ENCODE measurements at places on chromosomes 3 and 15.

GRCh38 chr3:9206287-9206686 is 43.2 kb downstream of the SRGAP3 start:
- no peak for DNase-seq

- no peak for DNase-seq
Observed at GRCh38 chr15:43378601-43379000, 7.7 kb downstream of the TUBGCP4 start.

GRCh38 chr3:68234076-68234780 is 579.8 kb upstream of the SUCLG2 start:
- no peak for DNase-seq

DNA sequence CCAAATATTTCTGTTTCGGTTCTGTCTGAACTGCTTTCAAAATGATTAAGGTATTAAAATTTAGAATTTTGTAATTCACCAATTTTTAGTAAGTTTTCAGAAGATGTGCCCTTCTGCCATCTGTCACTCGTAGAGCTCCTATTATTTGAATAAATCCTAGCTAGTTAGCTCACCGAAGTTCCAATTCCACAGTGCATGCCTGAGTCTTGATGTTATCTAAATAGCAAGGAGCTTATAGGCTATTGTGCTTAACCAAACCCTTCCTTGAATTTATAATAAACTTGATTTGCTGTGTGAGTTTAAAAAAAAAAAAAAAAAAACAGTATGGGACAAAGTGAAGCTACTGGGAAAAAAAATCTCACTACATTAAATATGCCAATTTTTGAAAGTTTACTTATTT is 18.7 kb downstream of the ATP13A3 start:
- DNase-seq, result no peak

GRCh38 chr3:74000725-74001124 is 376.0 kb upstream of the PDZRN3 start:
- DNase-seq, result no peak

- DNase-seq, result no peak
Observed at GRCh38 chr15:89168316-89168833, 53.0 kb downstream of the RLBP1 start.

DNA sequence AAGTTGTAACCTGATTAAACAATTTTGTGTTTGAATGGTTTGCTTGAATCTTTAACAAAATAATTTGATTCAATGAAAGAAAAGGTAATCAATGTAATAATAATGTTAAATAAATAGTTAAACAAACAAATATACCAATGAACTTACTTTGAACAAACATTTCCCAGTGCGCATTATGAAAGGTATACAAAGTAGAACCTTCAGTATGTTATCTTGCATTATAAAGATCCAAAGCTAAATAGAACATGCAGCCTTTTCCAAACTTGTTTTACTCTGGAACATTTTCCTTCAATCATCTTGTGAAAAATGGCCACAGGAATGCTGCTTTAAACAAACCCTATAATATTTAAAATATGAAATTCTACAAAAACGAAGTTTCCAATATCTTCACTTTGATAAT is 620.0 kb downstream of the NAALADL2 start:
- DNase-seq, result no peak

- no peak for DNase-seq
Observed at GRCh38 chr3:69539134-69539533, 153.2 kb upstream of the FRMD4B start.

DNA sequence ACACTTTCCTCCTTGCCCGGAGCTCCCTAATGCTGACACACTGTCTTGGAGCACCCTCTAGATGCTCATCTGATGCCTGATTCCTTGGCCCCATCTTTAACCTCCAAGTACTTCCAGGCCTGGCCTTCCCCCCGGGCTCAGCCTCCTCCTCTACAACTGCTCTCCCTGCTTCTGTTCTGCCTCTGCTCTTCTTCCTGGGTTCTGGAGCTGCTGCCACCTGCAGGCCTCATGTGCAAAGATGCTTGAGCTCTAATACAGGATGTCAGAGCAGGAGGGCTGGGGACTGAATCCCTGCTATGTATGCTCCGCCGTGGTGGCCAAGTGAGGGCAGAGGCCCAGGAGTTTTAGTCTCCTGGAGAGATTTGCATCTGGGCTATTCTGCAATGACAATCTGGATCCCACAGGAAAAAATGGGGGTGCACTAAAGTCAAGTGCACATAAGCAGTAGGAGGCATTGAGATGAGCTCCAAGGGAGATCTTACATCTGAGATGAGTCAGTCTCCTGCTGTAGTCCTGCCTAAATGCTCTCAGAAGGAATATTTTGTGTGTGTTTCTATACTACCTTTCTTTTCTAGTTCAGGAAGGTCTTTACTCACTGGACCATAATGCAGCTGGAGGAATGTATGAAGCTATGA is 296.3 kb downstream of the UACA start:
- DNase-seq, result peak; percentile 67

DNA sequence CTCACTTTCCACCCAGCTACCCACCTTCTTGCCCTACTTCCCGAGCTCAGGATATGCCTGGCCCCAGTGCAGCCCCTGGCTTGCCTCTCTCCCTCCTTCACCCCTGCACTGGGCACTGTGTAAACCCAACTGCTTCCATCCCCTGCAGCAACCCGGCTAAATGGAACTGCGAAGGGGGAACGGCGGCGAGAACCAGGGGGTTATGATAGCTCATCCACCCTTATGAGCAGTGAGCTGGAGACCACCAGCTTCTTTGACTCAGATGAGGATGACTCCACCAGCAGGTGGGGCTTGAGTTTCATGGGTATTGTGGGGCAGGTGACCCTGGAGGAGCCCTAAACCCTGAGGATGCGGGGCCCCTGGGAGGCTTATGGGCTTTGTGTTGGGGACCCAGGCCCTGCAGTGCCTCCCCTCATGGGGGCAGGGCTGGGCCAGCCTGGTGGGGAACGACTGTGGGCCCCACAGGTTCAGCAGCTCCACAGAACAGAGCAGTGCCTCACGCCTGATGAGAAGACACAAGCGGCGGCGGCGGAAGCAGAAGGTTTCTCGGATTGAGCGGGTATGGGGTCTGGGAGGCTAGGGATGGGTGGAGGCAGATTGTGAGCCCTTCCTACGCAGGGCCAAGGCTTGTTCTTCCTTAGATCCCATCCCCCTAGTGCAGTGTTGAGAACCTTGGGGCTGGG is 9.6 kb downstream of the DVL3 start:
- no peak for DNase-seq

DNA sequence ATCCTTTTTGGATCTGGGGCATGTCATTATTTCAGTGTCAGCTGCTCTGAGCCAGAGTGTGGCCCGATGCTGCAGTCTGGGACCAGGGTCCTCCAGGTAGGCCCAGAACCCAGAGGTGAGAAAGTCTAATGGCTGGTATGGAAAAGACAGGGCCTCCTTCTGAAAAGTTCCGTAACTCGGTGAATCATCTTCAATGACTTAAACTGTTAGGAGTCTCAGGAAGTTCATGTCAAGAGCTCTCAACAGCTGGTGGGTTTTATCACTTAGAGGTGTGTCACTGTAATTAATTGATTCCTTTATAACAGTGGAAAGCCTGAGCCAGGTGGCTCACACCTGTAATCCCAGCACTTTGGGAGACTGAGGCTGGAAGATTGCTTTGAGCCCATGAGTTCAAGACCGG is 28.5 kb upstream of the PDE8A start:
- DNase-seq, result no peak

DNA sequence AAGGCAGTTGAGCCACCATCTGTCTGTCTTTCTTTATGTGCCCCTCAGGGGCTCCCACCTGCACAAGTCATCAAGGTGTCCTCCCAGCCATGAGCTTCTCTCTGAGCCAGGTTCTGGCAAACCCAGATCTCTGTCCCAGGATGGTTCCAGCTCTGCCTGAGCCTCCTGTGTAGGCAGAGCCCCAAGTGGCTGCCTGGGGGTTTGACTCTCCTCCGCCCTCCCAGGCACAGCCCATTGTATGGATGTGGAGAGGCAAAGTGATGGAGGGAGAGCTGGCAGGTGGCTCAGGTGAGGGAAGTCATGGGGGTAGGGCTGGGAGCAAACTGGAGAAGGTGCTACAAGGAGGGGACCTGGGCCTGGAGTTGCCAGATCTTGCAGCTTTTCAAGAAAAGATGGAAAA is 56.9 kb downstream of the GRIP2 start:
- DNase-seq, result no peak

GRCh38 chr3:198030125-198030524 is 70.1 kb downstream of the LMLN start:
- DNase-seq, result no peak

GRCh38 chr15:31207246-31207645 is 105.7 kb upstream of the TRPM1 start:
- DNase-seq, result no peak

DNA sequence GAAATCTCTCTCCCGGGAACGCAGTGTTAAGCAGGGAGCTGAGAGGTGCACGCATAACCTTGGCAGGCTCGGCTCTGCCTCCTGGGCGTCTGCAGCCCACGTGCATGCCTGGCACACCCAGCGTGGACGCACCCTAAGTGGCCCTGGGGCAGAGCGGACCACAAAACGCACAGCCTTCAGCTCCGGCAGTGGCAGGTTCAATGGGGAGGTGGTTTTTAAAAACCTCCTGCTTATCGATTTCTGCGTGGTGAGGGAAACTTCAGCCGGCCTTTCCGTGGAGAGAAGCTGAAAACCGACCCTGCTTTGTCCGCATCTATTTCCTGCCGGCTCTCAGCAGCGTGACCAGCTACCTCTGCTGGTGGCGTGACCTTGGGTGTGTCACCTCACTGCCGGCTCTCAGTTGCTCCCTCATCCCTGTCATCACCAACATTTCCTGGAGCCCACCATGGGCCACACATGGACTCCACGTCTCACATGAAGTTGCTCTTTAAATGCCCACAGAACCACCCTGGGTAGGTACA is 134.8 kb upstream of the MEF2A start:
- DNase-seq, result no peak

- DNase-seq, result no peak
Observed at GRCh38 chr3:50255251-50255615, 13.7 kb upstream of the SEMA3B start.

DNA sequence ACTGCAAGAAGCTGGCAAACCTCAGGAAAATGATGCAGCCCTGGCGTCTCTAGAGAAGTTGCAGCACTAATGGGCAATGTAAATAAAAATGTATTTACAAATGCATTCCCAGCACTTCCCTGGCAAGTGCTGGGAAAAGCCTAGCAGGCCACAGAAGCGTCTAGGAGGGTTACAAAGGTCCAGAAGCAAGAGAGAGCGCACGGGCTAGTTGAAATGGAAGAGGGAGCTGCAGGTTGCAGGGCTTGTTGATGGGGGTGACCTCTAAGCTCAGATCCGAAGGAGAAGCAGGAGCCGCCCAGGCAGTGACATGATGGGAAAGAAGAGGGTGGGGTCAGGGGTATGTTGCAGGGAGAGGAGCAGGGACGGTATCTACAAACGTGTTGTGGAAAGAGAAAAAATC is 2.7 kb upstream of the KNL1 start:
- no peak for DNase-seq

- no peak for DNase-seq
Observed at GRCh38 chr15:100033140-100033857, 300.1 kb upstream of the LYSMD4 start.

DNA sequence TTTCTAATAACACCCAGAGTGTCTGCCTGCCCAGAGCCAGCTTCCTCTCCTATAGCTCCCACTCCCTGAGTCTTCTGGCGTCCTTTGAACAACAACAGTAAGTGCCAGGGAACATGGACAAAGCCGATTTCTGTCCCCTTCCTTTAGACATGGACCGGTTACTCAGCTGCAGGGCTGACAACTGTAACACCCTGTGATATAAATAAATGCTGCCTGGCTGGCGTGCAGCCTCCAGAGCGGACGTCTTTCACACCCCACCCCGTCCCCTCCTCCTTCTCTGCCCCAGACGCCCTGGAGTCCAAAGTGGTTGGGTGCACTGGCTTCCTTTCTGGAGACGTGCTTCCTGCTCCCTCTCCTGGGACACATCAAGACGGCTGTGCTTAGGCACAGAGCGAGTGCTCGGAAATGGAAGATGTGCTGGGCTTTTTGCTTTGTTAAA is 281.9 kb upstream of the LRRFIP2 start:
- no peak for DNase-seq

GRCh38 chr3:185705498-185705897 is 119.3 kb downstream of the IGF2BP2 start:
- DNase-seq, result no peak

DNA sequence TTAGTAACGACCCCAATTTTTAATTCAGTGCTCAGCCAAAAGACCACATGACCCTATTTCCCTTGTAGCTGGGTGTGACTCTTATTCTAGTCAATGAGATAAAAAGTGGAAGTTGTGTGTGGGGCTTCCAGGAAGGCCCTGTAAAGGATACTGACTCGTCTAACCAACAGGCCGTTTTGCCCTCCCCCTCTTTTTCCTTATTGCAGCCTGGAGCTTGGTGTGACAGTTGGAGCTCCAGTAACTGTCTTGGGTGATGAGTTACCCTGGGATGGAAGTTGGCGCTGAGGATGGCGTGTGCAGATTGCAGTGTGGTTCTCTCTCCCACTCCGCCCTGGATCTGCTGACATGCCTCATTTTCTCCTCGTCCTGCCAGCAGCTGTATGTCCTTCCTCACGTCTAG is 209.3 kb upstream of the PROK2 start:
- DNase-seq, result no peak

DNA sequence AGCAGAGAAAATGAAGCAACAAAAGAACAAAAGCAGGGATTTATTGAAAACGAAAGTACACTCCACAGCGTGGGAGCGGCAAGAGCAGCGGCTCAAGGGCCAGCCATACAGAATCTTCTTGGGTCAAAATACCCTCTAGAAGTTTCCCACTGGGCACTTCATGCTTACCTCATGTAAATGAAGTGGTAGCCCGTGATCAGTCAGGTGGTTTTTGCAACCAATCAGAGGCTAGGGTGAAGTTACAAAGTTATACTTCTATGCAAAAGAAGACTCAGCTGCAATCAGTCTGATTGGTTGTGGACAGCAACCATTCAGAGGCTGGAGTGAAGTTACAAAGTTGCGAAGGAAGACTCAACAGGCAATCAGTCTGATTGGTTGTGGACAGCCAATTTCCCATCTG is 37.8 kb upstream of the TRH start:
- peak; percentile 14 for DNase-seq

DNA sequence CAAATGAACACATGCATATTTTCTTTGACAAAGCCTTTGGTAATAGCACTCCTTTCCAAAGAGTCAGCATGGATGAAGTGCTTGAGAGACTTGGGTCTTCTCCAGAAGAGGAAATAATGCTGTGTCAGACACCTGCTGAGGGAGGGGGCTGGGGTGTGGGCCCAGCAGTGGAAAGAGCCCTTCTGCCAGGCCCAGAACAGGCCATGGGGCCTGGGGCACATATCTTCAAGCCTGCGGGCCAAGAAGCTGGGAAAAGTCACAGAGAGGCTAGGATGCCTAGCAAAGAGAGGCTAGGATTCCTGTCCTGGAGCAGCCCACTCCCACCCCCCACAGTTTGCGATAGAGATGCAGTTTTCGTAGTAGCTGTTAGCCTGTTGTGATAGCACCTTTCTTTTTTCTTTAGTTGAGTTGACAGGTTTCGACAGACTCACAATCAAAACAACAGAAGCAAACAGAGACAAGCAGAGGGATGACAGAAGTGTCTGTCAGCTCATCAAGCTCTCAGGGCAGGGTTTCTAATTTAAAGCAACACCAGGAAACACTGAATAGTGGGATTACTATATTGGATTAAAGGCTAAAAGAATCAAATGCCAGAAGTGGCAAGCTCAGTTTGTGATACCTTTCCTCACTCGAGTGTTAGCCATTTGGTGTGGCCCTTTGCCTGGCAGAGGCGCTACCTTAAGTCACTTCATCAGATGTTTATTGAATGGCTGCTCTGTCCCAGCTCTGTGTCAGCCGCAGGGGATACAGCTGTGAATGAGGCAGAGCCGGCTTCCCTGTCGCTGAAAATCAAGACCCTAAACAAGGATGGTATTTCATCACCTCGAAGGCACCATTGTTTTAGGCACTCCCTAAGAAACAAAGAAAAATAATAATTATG is 19.0 kb downstream of the CMTM7 start:
- DNase-seq, result no peak

Measured in ACHN (cell line).